Activated naive CD8-positive, alpha-beta T cell treated with anti-CD3 and anti-CD28 coated beads, Interleukin-2, amount 10 ng/mL, durations not matched to agents 7 days and 5 days (primary cell): ENCODE measurements at places on chromosomes 5 and 9. TPM values are rescaled to one million over a fixed set of nuclear protein-coding genes. Genes with fewer than 3 reads are reported as not detected.

DNA sequence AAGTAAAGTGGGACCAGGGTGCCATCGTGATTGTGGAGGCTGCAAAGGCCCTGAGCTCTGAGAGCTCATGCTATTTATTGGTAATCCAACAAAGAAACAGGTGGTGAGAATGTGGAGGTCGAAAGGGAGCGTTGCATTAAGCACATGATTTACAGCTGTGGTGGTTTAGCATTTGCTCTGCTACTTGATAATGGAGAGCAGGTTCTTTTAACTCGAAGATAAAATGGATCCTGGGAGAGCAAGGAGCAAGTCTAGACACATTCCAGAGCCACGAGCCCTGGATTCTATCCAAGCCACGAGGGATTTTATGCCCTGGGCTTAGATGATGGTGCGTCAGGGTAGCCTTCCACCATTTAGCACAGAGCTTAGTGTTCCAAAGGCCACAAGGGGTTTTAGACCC lies 1710.1 kb upstream of the CDH9 start:
- no peak for DNase-seq

- DNase-seq = no peak
These were observed 12.4 kb downstream of the ANKRD33B start for GRCh38 chr5:10576121-10576789.

GRCh38 chr5:133527311-133527710 lies 85.0 kb downstream of the FSTL4 start:
- no peak for DNase-seq

GRCh38 chr9:78811622-78812276 lies 514.8 kb downstream of the PSAT1 start:
- no peak for DNase-seq

Gene TNFSF8
- total RNA-seq = 56.4 TPM

Gene MYO10
- total RNA-seq = not detected

GRCh38 chr9:20693068-20693467 lies 9.0 kb downstream of the FOCAD start:
- no peak for DNase-seq

DNA sequence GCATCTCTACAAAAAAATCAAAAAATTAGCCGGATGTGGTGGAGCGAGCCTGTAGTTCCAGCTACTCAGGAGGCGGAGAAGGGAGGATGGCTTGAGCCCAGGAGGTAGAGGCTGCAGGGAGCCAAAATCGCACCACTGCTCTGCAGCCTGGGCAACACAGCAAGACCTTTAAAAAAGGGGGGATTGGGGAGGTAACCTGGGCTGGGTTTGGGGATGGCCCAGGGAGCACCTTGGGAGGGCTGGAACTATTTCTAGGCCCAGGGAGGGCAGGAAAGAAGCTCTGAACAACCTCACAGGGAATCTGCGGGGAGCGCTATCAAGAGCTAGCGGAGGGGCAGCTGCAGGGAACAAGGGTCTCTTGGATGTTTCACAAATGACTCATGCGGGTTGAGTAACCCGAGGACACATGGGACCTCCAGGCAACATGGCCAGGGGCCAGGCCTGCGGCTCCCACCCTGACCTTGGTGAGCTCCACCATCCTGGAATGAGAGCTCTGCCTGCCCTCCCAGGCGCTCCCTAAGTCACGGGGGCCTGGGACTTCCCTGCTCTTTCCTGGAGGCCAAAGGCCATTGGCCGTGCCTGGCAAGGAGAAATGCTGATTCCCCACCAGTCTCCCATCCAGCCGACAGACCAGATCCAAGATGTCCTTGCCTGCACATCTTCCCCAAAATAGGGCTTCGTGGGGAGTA lies 23.4 kb downstream of the SARDH start:
- no peak for DNase-seq

- DNase-seq = no peak
These were observed 8.2 kb upstream of the GARNL3 start for GRCh38 chr9:127256324-127256723.

Gene FGF10
- total RNA-seq = not detected

Gene ZNF454
- total RNA-seq = not detected

DNA sequence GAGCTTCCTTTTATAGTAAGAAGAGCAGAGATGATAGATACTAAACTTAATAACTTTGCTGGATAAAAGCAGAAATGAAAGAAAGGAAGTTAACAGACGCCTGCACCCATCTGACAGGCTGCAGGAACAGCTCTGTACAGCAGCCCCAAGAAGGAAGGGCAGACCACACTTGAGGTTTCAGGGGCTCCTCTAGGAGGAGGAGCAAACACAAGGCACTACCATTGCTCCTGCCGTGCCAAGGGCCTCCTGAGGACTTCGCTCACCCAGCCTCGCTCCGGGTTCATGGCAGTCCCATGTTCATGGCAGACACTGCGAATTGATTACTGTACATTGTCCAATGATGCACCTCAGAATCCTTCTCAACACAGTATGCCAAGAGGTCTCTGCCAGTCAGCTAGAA lies 85.1 kb downstream of the AMBP start:
- peak; percentile 36 for DNase-seq

DNA sequence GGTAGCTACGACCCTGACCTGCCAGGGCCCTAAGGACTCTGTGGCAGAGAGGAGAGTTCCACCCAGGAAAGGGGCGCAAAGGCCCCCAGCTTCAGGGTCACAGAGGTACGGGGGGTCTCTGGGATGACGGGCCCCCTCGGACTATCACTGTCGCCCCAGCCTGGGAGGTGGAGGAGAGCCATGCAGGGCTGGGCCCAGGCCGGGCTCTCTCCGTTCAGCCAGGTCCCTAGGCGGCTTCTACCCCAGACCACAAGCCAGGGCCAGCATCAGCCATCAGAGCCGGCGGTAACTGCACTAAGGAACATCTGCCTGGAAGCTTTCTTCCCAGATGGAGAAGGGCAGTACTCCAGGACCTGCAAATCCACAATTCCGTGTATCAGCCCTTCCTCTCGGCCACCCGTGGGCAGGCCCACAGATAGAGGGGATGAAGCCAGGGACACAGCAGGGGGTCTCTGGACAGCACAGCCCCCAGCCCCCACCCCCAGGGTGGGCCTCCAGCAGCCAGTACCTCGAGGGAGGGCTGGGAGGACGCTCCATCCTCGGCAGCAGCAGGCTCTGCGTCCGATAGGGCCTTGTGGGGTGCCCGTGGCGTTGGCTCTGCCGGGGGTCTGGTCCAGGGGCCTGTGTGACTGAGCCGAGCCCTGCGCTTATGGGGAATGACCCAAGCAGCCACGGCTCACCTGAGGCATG lies 38.4 kb downstream of the NACC2 start:
- no peak for DNase-seq

Gene GNA14
- not detected for total RNA-seq

Gene PCDHB14
- 0.06 TPM for total RNA-seq

DNA sequence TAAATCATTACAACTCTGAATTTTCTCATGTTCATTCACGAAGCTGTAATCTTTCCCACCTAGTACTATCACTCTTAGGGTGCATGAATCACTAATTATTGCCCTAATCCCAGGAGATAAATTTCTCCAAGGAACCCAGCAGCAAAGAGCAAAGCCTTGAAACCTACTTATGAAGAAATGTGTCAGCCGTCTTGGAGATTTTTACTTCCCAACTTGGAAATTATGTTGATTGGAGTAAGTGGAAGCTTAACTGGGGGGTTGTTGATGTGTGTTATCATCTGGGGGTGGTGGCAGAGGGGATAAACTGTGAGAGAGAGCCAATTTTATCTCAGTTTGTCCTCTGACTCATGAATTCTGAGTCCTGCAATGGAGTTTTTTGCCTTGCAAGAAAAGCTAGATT lies 440.5 kb upstream of the WWC1 start:
- no peak for DNase-seq

Gene COL5A1
- 0.71 TPM for total RNA-seq

Gene CCDC171
- 1.7 TPM for total RNA-seq

DNA sequence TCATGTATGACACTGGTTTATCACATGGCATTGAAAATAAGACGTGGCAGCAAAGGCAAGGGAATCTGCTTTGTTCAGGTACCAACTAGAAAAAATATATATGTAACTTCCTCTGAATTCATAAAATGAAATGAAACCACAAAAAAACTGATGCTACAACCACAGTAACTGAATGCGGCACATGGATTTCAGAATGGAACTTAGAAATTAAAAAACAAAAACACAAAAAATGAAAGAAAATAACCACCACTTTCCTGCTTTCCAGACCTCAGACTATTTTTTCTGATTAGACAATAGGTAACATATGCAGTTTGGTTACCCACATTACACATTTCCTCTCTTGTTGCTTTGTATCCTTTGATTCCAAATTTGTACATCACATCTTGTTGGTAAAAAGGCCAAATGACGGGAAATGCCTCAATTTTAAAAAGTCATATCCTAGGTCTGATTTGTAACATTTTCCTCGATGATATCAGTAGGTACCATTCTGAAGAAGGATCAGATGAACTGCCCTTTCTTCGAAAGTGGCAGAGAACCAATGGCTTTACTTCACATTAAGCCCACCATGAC lies 18.1 kb upstream of the PDCL start:
- no peak for DNase-seq

DNA sequence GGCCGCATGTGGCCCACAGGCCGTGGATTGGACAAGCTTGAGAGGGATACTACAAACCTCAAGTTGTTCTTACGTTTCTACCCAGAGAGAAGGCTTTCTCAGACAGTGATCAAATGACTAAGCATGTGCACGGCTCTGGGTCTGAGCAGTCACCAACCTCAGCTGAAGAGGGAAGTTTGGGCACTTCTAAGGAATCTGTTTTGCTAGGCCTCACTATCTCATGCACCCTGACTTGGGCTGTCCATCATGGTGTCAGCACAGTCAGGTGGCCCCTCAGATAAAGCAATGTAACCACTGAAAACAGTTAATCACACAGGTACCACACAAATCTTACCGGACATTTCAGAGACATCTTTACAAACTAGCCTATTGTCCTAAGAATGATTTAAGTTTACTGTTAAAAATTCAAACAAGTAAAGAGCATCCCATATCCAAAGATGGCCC lies 24.6 kb downstream of the CSF2 start:
- DNase-seq = no peak

GRCh38 chr9:92730897-92731296 lies 33.7 kb downstream of the BICD2 start:
- DNase-seq = peak; percentile 18

DNA sequence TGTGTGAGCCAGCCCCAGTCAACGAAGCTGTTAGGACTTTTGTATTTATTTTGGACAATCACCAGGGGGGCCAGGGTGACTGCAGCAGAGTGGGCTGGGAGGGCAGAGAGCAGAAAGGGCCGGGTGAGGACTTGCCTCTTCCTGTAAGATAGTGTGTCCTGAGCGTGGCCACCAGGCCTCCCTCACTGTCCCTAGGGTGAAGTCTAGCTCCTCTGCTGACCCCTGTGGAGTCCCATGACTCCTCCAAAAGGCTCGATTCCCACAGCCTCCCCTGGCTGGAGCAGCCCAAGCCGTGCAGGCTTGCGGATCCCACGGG lies 147.8 kb downstream of the RXRA start:
- no peak for DNase-seq

DNA sequence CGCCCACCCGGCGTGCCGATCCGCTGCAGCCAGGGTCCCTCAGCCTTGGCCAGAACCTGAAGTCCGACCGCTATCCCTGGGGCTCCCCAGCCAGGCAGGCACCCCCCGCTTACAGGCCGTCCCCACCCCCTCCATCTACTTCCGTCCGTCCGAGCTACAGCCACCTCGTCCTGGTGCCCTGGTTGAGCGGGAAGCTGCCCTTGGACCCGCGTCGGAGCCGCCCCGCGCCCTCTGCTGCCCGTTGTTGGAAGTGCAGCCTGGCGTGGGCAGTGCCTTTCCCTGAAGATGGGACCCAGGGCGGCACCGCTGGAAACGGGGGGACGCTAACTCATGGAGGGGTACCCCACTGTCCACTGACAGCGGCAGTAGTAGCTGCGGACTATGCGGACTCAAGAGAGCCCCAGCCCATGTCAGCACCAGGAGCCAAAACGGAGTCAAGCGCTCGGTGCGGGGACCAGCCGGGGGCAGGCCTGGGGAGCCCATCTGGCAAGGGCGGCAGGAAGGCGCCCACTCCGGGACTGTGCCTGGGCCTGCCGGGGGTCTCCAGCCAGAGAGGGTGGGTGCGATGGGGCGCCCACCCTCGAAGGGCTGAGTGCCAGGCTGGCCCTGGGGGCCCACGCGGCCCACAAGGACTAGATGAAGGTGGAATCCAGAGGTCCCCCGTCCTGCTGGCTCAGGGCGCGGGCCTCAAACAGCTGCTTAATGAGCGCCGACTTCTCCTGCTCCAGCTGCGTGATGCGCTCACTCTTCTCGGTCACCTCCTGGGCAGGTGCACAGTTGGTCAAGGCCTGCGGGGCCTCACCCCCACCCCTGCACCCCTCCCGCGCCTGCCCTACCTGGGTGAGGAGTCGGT lies 6.1 kb downstream of the SAPCD2 start:
- DNase-seq = peak; percentile 77

Gene NUTM2F
- not detected for total RNA-seq

Gene CDC26
- 28.9 TPM for total RNA-seq

- no peak for DNase-seq
These were observed 102.5 kb downstream of the SPRY4 start for GRCh38 chr5:142222225-142222865.

GRCh38 chr9:35508069-35508468 lies 18.2 kb downstream of the RUSC2 start:
- no peak for DNase-seq

GRCh38 chr9:87387351-87388011 lies 110.2 kb upstream of the DAPK1 start:
- no peak for DNase-seq

Gene CRB2
- total RNA-seq = not detected

DNA sequence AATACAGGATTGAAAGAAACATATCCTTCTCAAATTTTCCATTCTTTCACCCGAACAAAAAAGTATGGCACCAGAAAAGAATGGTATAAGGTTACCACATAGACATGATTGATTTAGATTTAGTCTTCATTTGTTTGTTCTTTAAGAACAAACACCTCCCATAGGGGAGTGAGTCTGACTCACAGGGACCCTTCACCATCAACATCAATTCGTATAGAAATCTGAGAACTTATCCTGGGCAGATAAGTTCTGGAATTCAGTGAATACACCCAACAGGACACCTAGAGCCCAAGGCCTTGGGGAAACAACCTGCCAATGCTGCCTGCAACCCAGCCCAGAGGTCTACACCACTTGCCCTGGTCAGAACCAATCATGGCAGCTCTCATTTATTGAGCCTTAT lies 46.2 kb downstream of the LHFPL2 start:
- DNase-seq = no peak
